ENCODE measurements at places on chromosomes 7 and 10. TPM values are rescaled to one million over a fixed set of nuclear protein-coding genes. Genes with fewer than 3 reads are reported as not detected.

GRCh38 chr7:332020-332517 lies 42.1 kb downstream of the FOXL3 start:
- DNase-seq, result no peak

The TMEM176B gene
- total RNA-seq, result 0.31 TPM

DNA sequence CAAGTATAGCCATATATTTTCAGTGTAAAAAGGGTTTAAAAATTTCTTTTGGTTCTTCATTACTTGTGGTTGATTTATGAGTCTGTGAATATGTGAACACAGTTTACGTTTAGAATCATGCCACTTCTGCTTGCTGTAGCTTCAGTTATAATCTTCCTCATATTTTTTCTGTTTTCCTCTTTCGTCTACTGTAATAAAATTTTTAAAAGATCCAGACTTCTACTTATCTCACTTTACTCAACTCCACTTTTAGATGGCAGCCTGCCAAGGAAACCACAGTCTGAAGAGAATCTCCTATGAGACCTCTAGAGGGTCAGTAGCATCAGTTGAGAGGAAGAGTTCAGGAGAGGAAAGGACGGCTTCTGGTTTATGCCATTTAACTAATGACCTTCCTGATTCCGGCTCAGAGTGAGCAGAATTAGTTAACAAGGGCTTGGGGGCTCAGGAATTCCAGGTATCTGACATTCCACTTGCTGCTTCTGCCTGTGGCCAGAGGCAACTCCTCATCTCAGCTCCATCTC lies 21.4 kb downstream of the CREB5 start:
- no peak for DNase-seq

The WIPF3 gene
- total RNA-seq, result 2.0 TPM

DNA sequence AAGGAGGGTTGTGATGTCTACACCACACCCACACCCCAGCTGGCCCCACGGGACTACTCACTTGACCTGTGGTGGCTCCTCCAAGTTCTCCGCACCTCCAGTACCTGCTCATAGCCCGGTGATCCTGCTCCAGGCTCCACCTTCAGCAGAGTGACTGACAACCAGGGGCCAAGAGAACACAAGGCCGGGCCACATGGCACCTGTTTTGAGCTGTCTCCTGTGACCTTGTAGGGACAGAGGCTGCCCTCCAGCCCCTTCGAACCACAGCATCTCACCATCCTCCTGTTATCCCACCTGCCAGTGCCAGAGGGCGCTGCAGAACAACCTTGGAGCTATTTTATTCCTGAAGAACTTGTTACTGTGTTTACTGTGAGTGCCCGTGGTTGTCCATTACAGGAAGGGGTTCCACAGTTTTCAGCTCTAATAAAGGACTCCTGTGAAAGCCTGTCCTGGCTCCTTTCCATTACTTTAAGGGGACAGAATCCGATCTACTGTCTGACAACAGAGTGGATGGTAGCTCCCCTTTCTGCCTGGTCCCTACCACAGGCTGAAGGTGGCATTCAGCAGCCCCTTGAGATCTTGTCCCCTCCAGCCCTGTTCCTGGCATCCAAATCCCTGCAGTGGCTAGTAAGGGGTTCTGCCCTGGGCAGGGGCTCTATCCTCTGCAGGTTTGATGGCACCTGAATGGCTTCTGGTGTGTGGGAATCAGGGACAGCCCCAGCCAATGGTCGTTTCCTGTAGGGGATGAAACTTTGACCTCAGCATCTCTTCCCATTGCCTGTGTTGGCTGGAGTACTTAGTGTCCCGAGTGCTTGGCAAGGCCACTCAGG lies 50.8 kb downstream of the C10orf120 start:
- DNase-seq, result peak; percentile 20

The MPP7 gene
- 0.49 TPM for total RNA-seq

The TFPI2 gene
- 2.9 TPM for total RNA-seq

DNA sequence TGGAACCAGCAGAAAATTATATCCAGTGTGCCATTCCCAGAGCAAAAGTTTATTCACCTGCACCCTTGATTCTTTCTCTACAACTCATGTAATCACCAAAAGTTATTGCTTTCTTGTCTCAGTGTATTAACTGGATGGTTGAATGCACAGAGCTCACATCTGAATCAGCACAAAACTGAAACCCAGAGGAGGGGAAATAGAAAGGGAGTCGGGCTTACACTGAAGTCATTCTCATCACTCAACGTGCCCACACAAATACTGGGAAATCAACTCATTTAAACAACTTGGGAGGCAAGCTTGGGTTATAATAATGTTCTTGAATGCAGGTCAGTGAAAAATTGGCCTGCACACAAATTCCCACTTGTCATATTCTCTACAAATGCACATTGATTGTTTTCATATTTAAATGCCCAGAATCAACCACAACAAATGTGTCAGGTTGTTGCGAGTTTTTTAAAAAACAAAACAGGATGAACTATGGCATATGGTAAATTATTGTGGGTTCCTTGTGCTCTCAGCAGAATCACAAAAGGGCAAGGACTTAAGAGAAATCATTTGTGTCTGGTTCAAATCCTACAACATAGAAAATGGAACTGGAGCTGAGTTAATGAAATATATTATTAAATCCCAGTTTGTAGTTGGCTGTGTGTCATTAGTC lies 125.9 kb upstream of the NOBOX start:
- DNase-seq, result no peak

The ADRA2A gene
- total RNA-seq, result 0.05 TPM

DNA sequence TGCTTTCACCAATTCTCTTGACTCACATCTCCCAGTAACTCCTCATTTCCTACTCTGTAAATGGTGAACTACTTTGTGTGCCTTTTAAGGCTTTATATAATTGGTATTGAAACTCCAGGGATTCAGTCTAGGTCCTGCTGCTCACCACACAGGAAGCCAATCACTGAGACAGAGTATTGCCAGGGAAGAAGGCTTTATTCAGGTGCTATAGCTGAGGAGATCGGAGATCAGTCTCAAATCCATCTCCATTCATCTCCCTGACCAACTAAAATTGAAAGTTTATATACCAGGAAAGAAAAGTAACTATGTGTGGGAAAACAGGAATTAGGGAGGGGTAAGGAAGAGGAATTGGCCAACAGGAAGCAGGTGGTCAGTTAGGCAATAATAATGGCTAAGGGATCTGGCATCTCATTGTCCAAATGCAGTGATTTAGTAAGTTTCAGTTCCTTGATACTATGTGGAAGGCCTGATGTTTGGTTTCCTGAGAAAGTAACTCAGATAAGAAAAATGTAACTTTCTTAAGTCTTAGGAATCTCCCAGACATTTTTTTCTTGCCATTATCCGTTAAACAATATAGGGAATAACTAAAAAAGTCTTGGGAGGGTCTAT lies 10.2 kb upstream of the SDHAF3 start:
- no peak for DNase-seq

DNA sequence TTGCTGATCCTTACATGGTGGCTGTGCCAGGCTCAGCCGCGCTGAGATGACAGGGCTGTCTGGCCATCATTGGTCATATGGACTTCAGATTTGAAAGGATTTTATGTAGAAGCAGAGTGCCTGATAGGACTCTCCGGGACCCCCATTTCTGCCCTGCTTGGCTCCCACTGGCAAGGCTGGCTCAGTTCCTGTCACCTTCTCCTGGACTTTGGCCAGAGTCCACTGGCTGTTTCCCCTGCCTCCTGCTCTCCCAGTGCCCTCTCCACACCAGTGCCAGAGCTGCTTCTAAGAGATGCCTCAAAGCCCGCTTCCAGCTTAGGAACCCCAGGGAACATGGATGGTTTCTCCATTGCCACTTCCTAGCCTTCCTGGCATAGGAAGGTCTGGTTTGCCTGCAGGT lies 5.1 kb upstream of the SH2D4B start:
- DNase-seq, result no peak

The DRGX gene
- total RNA-seq, result 0.15 TPM

GRCh38 chr7:139186146-139186545 lies 44.9 kb upstream of the UBN2 start:
- DNase-seq, result no peak

The BBIP1 gene
- total RNA-seq, result 55.2 TPM

GRCh38 chr10:12636571-12636970 lies 287.2 kb downstream of the CAMK1D start:
- no peak for DNase-seq

- DNase-seq, result no peak
These were observed 91.8 kb downstream of the COL28A1 start for GRCh38 chr7:7443806-7444350.

- DNase-seq, result no peak
These were observed 65.2 kb upstream of the PODXL start for GRCh38 chr7:131621652-131622051.

The CTTNBP2 gene
- 1.0 TPM for total RNA-seq

The AKR1C8 gene
- total RNA-seq, result not detected

The IFIT2 gene
- total RNA-seq, result 31.6 TPM

The TET1 gene
- total RNA-seq, result 2.3 TPM

DNA sequence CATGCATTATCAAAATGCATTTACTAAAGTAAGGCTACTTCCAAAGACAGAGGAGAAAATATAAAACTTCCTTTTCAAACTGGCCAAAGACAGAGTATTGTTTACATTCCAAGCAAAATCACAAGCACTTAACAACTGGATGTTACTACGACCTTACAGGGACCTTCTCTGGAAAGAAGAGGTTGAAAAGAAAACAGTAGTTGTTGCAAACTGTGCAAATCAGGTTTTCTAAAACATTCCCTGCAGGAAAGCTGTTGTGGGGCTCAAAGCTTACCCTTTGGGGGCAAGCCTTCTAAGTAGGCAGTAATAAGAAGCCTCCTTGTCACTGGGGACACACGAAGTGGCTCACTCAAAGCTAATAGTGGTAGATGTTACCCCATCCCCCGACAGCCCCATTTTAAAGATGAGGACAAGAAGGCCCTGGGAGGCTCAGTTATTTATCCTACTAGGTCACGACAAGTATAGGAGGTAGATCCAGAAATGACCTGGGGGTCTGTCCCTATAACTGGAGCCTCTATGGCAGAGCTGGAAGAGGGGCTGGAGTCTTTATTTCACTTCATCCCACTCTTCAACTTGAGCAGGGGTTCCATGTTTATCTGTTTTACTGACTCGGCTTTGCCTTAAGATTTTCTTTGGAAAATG lies 46.6 kb downstream of the ATXN7L1 start:
- no peak for DNase-seq

The SVOPL gene
- total RNA-seq, result not detected

DNA sequence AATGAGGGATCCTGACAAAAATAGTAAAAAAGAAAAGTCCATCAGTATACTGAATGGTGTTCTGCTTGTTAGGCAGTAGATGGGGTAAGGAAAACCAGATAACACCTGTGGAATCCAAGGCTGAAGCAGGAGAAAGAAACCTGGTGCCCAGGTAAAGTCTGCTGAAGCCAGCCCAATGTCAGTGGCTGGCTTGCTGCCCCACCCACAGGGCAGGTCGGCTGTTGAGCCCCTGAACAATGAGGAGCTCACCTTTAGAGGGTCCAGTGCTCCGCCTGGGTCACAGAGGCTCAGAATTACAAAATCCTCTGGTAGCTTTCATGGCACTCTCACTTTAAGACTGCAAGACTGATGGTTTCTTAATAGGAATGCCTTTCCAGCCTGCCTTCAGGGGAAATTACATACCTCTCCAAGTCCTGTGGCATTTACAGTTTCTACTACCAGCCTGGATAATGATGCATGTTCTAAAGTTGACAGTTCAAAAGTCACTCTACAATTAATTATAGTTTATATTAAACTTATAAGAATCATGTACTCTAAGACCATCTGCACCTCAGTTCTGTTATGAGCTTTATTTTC lies 23.8 kb downstream of the DHX32 start:
- DNase-seq, result no peak

DNA sequence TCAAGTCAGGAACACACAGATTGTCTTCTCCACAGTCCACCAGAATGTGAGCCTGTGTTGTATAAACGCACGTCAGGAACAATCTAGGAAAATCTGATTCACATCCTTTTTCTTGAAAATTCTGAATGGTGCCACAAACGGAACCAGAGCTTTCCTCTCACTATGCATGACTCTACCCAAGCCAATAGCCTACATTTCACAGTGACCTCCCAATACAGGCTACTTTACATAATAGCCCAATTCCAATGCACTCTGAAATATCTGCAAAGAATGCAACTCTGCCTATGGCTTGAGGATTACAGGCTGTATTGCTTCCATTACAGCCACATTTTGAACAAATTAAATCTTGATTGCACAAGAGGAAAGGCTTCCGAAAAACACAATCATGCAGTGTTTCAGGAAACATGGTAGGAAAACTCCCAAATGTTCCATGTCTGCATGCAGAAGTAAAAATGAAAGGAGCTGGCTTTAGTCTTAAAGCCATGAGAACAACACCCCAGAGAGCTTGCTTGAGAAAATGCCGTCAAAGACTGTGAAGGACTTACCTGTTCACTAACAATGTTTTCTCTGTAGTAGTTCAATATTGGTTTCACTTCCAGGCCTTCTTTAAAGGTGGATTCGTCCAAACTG lies 113.9 kb downstream of the ITGA8 start:
- DNase-seq, result no peak

The OR2A5 gene
- total RNA-seq, result not detected

DNA sequence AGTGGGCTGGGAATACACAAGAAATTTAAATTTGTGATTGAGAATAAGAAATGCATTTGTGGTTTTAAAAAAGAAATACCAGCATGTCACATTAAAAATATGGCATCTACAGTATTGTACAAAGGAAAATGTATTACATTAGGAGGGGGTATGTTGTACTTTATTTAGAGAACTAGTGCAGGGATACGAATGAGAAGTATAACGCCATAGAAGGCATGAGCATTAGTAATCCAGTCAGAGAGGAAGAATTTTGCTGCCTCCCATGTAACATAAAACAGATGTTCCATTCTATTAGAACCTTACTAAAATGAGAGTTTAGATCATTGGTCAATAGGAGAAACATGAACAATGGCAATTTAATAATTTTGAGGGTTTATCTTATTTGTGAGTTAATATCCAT lies 182.2 kb downstream of the ADK start:
- DNase-seq, result no peak

DNA sequence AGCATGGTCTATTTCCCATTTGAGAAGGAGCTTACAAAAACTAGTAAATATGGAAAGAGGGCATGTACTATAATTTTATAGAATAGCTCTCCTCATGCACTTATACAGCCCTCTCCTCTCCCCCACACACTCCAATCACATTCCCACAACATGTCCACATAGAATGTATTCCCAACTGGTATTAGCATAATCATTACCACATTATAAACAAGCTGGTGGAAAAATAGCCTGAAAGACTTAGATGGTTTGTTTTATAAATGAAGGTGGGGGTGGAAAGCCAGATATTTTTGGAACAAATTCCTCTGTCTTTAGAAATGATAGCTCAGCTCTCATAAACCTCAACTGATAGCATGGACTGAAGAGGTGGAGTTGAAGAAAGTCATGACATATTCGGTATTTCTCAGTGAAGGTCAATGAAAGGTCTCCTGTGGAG lies 410.1 kb downstream of the SUGCT start:
- no peak for DNase-seq

Data from Panc1 (cell line).